ENCODE measurements at places on chromosomes 16 and 17. TPM values are rescaled to one million over a fixed set of nuclear protein-coding genes. Genes with fewer than 3 reads are reported as not detected.
A peak's percentile ranks its signal among the peaks of the same experiment; 100 is the strongest.

GRCh38 chr16:4724661-4725270 is 9.3 kb downstream of the ANKS3 start:
- no peak overlapping the region for H3K27ac ChIP-seq
- H3K27me3 ChIP-seq = no peaks in the 10 kb centered on the region
- DNase-seq = no peak
- H3K36me3 ChIP-seq = peaks cover 18% of the 10 kb centered on the region
- H3K4me1 ChIP-seq = no peaks in the 10 kb centered on the region

- H3K27me3 ChIP-seq = peaks cover 14% of the 10 kb centered on the region
- H3K4me3 ChIP-seq = peak overlapping the region; percentile 45
- H3K4me1 ChIP-seq = peaks cover 26% of the 10 kb centered on the region
- H3K36me3 ChIP-seq = peaks cover 3% of the 10 kb centered on the region
- DNase-seq = no peak
Observed at GRCh38 chr16:66408163-66409048, 18.7 kb upstream of the BEAN1 start.

DNA sequence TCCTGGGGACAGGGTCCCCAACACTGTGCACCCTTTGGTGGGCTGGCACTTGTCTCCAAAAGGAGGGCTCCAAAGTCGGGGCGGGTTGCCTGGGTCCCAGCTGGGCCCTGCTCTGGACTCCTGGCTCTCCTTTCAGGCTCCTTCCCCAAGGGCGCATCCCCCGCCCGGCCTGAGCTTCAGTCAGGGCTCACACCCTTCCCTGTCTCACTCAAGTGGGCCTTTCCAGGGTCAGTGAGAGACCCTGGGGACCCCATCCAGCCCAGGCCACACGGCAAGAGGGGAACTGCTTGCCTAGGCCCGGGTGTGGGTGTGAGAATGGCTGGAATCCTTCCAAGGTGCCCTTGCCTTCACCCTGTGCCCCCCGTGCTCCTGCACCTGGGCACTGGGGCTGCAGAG is 41.8 kb upstream of the SLC38A10 start:
- H3K36me3 ChIP-seq = no peaks in the 10 kb centered on the region

Gene CTRB2
- not detected for total RNA-seq

Gene NTN3
- 17.5 TPM for total RNA-seq

DNA sequence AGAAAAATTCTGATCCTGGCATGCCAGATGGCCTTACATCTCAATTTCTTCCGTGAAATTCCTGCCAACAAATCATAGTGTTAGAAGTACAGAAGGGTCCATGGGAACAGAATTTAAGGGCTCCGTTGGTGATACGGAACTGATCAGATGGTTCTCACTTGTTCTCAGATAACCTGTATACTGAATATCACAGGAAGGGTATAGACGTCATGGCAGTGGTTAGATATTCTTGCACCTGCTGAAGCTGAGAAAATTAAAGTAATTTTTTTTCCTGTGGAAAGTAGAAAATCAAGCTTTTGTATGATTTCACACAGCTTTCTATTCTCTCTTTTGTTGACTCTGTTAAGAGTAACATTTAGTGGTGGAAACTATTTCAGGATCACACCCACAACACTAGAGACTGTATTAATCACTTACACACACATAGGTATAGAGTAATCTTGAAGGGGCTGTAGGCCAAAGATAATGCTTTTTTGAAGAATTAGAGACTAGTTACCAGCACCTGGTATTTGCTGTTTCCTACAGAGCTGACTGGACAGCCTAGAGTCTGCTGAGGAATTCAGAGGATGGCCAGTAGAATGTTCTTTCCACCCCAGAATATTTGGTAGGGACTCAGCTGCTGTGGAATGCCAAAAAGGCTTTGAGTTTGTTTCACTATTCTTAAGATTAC is 7.5 kb downstream of the TENT4B start:
- no peaks in the 10 kb centered on the region for H3K36me3 ChIP-seq
- H3K27me3 ChIP-seq = no peaks in the 10 kb centered on the region
- H3K27ac ChIP-seq = no peak overlapping the region
- peaks cover 5% of the 10 kb centered on the region for H3K4me1 ChIP-seq
- DNase-seq = no peak
- H3K4me3 ChIP-seq = no peak overlapping the region

GRCh38 chr16:18050777-18051176 is 285.8 kb downstream of the NPIPA8 start:
- peaks cover 35% of the 10 kb centered on the region for H3K27me3 ChIP-seq
- no peak overlapping the region for H3K27ac ChIP-seq
- H3K4me1 ChIP-seq = no peaks in the 10 kb centered on the region
- H3K36me3 ChIP-seq = no peaks in the 10 kb centered on the region

Gene KRTAP9-2
- not detected for total RNA-seq

DNA sequence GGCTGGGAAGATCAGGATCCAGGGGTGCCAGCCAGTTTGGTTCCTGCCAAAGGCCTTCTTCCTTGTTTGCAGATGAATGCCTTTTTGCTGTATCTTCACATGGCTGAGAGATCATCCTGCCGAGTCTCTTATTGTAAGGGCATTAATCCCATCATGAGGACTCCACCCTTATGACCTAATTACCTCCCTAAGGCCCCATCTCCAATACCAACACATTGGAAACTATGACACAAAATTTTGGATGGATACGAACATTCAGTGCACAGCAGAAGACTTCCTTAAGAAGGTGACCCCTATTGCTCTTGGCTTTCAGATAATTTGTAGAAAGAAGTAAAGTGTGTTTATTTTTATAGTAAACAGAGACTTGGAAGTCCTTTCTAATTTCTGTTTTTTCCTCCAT is 1164.7 kb upstream of the CDH8 start:
- H3K4me1 ChIP-seq = no peaks in the 10 kb centered on the region
- no peak overlapping the region for H3K4me3 ChIP-seq

DNA sequence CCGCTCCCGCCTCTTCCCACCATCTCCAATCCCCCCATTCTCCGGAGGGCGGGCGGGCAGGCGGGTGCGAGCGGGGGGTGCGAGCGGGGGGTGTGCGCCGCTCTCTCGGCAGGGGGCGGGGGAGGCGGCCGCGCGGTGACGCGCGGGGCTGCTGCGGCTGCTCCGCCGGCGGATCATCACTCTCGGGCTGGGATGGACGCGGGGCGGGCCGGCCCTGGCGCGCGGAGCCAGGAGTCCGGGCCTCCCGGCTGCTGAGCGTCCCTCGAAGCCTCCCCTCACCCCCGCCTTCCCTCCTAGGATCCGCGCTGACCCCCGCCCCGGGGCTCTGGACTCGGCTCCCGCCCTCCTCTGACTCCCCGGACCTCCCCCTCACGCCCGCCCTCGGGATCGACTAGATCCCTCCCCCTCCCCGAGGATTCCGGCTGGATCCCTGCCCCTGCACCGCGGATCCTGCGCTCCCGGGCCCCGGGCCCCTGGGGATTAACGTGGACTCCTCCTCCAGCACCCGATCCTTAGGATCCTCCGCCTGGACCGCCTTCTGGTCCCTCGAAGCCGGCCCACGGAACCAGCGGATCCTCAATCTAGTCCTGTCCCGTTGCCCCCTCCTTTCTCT is 946 bp upstream of the TMEM256 start:
- peak overlapping the region; percentile 91 for H3K27ac ChIP-seq
- H3K4me1 ChIP-seq = peaks cover 23% of the 10 kb centered on the region
- peaks cover 13% of the 10 kb centered on the region for H3K36me3 ChIP-seq
- peak overlapping the region; percentile 87 for H3K4me3 ChIP-seq
- DNase-seq = no peak
- no peaks in the 10 kb centered on the region for H3K27me3 ChIP-seq

DNA sequence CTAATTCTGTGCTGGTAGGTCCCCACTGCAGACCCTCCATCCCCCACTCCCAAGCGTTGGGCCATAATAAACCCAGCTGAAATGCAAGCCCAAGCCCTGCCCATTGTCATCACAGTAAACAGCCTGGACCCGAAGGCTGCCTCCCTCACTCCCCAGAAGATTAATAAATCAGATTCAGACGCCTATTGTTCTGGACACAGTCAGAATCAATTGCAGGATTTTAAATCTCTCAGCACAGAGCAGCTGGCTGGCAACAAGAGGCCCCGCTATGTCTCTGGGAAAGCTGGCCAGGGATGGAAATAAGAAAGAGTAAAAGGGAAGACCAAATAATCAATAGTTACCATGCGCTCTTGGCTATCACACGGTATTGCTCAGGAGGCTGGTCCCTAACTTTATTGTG is 93.9 kb downstream of the C17orf67 start:
- H3K4me3 ChIP-seq = no peak overlapping the region
- no peak for DNase-seq
- H3K36me3 ChIP-seq = no peaks in the 10 kb centered on the region
- no peak overlapping the region for H3K27ac ChIP-seq
- H3K4me1 ChIP-seq = no peaks in the 10 kb centered on the region

DNA sequence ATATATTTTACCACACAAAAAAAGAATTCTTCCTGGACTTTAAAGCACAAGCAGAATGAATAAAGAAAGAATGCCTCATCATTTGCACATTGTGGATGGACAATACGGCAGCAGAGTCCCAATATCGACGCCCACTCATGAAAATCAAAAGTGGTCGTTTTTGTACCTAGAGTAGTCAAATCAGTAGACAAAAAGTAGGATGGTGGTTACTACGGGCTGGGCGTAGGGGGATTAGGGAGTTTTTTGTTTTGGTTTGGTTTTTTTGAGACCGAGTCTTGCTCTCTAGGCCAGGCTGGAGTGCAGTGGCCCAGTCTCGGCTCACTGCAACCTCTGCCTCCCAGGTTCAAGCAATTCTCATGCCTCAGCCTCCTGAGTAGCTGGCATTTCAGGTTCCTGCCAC is 8.6 kb upstream of the CENPV start:
- no peaks in the 10 kb centered on the region for H3K36me3 ChIP-seq
- H3K4me1 ChIP-seq = peaks cover 9% of the 10 kb centered on the region

Gene NPIPB9
- 3.6 TPM for total RNA-seq

Gene CENPX
- total RNA-seq = 40.0 TPM

DNA sequence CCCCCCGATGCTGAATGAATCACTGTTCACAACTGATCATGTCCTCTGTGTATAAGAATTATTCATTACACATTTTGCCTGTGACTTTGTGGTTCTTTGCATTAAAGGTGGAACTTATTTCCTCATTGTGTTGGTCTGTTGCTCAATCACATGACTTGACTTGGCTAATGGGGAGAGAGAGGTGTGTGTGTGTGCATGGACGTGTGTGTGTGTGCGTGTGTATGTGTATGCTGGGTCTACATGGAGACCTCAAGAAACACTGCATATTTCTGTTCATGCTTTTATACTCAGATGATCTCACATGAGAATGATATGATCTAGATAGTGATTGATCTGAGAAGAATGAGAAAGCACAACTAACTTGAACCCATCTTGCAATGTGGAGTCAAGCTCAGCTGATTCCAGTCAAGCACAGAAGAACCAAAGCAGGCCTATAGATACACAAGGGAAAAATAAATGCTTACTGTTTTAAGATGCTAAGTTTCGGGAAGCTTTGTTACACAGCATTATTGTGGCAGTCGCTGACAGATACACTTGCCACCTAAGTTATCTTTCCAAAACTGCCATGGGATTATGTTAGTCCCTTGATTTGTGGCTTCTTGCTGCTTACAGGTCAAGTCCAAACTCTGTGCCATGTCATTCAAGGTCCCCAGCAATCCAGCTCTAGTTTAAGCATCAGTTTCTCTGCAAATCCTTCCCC is 167.9 kb upstream of the ZFHX3 start:
- DNase-seq = no peak
- no peak overlapping the region for H3K4me3 ChIP-seq
- H3K27ac ChIP-seq = no peak overlapping the region
- H3K27me3 ChIP-seq = no peaks in the 10 kb centered on the region
- peaks cover 4% of the 10 kb centered on the region for H3K4me1 ChIP-seq

Gene MPP2
- 11.6 TPM for total RNA-seq

DNA sequence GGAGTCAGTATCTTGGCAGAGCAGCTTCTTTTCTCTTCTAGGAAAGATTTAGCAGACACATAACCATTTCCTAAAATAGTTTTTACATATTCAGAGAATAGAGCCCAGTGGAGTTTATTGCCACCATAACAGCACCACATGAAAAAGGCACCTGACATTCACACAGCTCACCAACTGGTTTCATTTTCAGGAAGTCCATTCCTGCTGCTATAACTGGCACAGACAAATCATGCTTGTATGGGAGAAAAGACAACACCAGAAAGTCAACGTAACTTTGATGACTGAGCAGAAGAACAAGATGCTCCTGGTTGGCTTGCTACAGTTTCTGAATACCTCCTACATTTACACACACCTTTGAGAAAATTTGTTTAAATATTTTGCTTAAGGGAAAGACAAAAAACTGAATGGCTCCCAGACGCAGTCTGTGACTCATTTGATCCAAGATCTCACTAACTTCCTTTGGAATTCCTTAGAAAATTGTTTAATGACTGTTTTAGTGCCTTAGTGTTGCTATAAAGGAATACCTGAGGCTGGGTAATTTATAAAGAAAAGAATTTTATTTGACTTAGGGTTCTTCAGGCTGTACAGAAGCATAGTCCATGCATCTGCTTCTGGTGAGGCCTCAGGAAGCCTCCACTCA is 1380.6 kb downstream of the CDH8 start:
- H3K4me3 ChIP-seq = no peak overlapping the region
- no peaks in the 10 kb centered on the region for H3K27me3 ChIP-seq
- no peak overlapping the region for H3K27ac ChIP-seq

- peaks cover 17% of the 10 kb centered on the region for H3K4me1 ChIP-seq
- H3K4me3 ChIP-seq = peak overlapping the region; percentile 77
- no peaks in the 10 kb centered on the region for H3K36me3 ChIP-seq
- H3K27me3 ChIP-seq = peaks cover under 1% of the 10 kb centered on the region
Observed at GRCh38 chr16:83901101-83901500, 2.2 kb downstream of the MLYCD start.

GRCh38 chr16:70418274-70418992 is 20.5 kb downstream of the ST3GAL2 start:
- no peak for DNase-seq
- H3K27ac ChIP-seq = no peak overlapping the region
- H3K27me3 ChIP-seq = no peaks in the 10 kb centered on the region

GRCh38 chr16:67384778-67385510 is 8.4 kb downstream of the TPPP3 start:
- H3K4me1 ChIP-seq = no peaks in the 10 kb centered on the region
- H3K27ac ChIP-seq = no peak overlapping the region
- no peaks in the 10 kb centered on the region for H3K36me3 ChIP-seq
- H3K27me3 ChIP-seq = peaks cover 65% of the 10 kb centered on the region
- H3K4me3 ChIP-seq = no peak overlapping the region

- no peaks in the 10 kb centered on the region for H3K36me3 ChIP-seq
- peaks cover under 1% of the 10 kb centered on the region for H3K27me3 ChIP-seq
- no peak for DNase-seq
- no peak overlapping the region for H3K27ac ChIP-seq
- H3K4me1 ChIP-seq = peaks cover 5% of the 10 kb centered on the region
- H3K4me3 ChIP-seq = no peak overlapping the region
Observed at GRCh38 chr16:12303653-12304052, 327.1 kb downstream of the SNX29 start.

GRCh38 chr17:76207275-76208059 is 32.8 kb downstream of the RNF157 start:
- H3K36me3 ChIP-seq = no peaks in the 10 kb centered on the region
- peaks cover 1% of the 10 kb centered on the region for H3K4me1 ChIP-seq
- no peak overlapping the region for H3K4me3 ChIP-seq
- H3K27me3 ChIP-seq = no peaks in the 10 kb centered on the region
- H3K27ac ChIP-seq = no peak overlapping the region
- DNase-seq = no peak

Gene GAST
- total RNA-seq = not detected

GRCh38 chr17:6507535-6507934 is 48.8 kb downstream of the PITPNM3 start:
- no peaks in the 10 kb centered on the region for H3K36me3 ChIP-seq
- DNase-seq = no peak
- H3K27ac ChIP-seq = no peak overlapping the region
- H3K4me1 ChIP-seq = no peaks in the 10 kb centered on the region

GRCh38 chr17:9999919-10000695 is 95.0 kb upstream of the RCVRN start:
- no peak for DNase-seq
- H3K4me1 ChIP-seq = no peaks in the 10 kb centered on the region
- H3K36me3 ChIP-seq = no peaks in the 10 kb centered on the region
- H3K4me3 ChIP-seq = no peak overlapping the region

Measured in mesothelial cell of epicardium (in vitro differentiated cells).